ENCODE measurements at places on chromosomes 16 and 17. TPM values are rescaled to one million over a fixed set of nuclear protein-coding genes. Genes with fewer than 3 reads are reported as not detected.
A peak's percentile ranks its signal among the peaks of the same experiment; 100 is the strongest.

The GRAP gene
- total RNA-seq: 152 TPM

GRCh38 chr17:27396941-27397340 lies 59.3 kb upstream of the KSR1 start:
- DNase-seq: no peak

DNA sequence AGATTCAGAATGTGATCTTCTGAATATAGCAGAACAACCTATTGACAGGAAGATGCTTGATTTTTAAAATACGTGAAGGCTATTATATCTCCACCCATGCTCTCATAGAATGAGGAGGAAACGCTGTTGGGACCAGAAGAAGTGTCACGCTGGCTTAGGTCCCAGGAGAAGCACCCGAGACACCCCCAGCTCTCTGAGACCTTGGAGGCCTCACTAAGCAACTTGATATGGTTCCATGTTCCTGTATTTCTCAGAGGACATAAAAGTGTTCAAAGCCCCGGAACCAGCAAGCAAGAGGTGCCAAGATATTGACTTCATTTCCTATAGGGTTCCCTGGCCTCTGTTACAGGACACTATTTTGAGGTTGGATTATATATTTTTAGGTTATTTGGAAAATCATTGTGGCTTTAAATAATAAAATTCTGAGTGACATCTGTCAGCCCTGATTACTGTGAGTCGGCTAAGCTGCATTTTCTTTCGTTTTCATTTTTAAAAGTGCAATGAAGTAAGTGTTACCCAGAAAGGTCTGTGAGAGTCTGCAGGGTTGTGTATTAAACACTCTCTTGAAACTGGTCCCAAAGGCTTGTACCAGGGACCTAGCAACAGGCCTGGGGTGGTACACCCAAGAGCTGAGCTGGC lies 400.0 kb downstream of the SOX9 start:
- DNase-seq: no peak

DNA sequence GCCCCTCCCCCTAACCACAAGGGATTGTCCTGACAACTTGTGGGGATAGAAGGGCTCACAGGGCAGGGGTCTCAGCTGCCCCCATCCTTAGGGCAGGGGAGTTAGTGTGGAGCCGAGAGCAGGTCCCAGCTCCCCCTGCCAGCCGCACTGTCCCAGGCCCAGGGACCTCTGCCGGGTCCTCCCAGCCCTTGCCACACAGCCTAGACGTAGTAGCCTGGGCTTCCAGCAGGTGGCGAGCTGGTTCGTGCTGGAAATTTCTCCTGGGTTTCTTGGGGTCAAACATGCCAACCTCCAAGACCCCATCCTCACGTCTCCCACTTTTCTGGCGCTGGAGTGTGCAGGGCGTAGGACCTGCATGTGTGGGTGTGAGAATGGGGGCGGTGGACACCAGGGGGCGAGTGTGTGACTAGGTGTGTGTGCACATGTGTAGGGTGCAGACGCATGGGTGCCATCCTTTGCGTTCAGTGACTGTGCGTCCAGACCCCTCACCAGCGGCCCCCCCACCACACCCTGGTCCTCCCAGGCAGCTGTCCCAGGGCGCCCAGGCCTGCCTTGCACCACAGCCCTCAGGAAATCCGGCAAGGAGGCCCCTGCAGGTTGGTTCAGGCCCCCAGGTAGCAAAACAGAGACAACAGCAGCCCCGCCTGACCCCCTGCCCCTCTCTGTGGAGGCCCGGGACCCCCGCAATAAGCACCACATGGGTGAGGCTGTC lies 29.5 kb downstream of the SBK1 start:
- DNase-seq: peak; percentile 25

DNA sequence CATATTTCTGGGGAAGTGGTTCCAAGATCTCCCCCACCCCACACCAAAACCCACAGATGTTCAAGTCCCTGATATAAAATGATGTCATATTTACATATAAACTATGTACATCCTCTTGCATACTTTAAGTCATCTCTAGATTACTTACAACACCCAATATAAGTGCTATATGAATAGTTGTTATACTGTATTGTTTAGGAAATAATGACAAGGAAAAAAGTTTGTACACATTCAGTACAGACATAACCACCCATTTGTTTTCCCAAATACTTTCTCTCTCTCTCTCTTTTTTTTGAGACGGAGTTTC lies 11.5 kb downstream of the CFDP1 start:
- DNase-seq: no peak

- DNase-seq: no peak
These were observed 42.4 kb downstream of the AMFR start for GRCh38 chr16:56382901-56383355.

DNA sequence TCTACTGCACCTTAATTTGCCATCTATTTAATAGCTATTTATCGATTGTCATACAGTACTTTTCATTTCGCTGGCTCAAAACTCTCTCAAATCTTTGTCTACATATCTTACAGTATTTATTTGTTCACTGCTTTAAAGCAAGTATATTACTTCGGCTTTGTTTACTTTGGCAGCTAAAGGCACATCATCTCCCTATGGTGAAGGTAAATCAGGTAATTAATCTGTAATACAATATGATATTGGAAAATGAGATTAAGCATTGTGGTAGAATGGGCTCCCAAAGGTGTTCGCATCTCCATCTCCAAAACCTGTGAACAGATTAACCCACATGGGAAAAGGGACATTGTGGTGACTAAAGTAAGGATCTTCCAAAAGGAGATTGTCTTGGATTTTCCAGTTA lies 6.5 kb downstream of the TMEM170A start:
- no peak for DNase-seq

DNA sequence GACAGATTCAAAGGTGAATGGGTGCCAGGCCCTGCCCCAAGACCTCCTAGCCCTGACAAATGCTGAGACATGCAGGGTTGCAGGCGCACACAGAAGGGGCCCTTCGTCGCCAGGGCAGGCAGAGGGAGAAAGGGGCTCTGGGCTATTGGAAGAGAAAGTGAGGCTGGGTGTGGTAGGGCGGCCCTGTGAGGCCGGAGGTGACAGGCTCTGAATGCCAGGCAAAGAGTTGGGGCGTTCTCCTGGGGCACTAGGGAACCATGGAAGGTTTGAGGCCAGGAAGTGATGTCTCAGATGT lies 26.4 kb upstream of the NXPH3 start:
- no peak for DNase-seq

GRCh38 chr17:5437721-5438317 lies 1.1 kb downstream of the C1QBP start:
- DNase-seq: no peak

DNA sequence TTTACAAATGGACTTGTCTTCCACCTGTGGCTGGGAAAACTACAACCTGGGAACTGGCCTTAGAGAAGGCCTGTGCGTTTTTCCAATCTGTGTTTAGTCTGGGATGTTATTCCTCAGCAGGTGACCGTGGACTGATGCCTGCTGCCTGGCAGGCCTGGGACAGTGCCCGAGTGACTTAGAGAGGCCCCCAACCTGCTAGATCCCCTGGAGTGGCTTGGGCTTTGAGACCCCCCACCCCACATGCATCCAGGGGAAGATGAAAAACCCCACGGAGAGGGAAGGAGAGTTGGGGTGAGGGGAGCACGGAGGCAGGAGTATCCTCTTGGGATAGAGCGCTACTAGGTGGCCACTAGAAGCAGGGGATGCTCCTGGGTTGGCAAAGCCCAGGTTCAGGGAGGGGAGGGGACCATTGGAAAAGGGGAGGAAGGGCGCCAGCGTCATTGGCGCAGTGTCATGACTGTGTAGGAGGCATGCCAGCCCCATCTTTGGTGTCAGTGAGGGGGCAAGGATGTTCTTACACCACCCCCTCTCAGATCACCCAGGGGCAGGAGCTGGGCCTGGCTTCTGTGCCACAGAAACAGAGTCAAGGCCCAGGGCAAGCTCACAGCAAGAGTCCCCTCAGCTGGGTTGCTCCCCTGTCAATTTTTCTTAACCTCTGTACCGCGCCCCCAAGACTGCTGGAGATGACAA lies 54.1 kb downstream of the MEAK7 start:
- no peak for DNase-seq

DNA sequence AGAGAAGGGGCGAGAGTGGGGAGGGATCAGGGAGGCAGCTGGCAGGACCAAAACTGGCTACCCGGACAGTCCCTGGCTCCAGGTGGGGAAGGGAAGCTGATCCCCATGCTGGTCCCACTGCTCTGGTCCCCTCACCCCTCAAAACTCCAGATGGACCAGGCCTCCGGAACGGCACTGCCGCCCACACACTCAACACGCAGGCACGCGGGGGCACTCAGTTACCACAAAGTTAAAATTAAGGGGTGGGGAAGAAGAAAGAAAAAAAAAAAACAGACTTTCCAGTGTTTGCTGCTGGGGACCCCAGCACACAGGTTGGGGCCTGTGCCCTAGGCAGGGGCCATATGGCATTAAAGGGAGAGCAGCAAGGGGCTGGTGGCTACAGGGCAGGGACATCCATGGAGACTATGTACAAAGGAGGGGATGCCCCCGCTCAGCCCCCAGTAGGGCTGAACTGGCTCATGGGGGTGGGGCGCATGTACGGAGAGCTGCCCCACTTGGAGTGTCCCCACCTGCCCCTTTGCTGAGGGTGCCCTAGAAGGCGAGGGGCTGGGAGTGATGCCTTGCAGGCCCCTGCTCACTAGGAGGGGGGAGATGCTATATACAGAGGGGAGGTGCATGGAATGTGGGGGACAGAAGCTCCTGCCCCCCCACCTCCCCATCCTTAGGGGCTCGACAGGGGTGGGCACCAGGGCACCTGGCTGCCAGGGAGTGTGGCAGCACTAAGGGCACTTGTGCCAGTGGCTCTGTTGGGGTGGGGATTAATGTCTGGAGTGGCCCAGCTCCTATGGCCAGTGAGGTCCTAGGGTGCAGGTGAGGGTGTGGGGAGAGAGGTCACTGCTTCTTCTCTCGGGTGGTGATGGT lies 5.6 kb downstream of the TP53I13 start:
- DNase-seq: no peak

DNA sequence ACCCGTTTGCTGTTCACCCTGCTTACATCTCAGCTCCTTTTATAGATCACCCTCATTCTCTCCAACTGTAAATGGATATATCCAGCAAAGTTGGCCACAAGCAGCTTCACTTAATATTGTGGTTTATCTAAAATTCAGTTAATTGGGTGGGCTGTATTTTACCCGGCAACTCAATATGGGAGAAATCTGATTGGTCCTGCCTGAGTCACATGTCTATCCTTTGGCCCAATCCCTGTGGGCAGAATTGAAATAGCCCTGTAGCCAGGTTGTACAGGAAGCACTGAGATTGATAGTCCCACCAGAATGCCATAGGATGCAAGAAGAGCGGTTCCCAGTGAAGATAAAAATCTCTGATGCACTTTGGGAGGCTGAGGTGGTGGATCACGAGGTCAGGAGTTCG lies 73.2 kb downstream of the AIPL1 start:
- DNase-seq: peak; percentile 23

DNA sequence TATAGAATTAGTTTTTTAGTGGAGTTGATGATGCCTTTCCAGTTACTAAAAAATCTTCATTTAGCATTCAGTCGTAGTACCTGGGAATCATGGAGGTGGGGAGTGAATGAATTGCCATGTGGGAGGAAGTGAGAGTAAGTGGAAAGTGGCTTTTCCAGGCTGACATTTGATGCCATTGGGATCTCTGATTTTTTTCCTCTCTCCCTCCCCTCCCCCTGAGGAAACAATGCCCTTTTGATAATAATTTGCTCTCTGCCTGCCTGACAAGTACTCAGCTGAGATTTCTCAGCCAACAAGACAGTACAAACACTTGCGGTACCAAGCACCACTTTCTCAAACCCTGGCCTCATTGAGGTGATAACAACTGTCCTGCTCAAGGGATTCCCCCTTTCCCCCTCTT lies 2.2 kb downstream of the UBE2Z start:
- DNase-seq: no peak

DNA sequence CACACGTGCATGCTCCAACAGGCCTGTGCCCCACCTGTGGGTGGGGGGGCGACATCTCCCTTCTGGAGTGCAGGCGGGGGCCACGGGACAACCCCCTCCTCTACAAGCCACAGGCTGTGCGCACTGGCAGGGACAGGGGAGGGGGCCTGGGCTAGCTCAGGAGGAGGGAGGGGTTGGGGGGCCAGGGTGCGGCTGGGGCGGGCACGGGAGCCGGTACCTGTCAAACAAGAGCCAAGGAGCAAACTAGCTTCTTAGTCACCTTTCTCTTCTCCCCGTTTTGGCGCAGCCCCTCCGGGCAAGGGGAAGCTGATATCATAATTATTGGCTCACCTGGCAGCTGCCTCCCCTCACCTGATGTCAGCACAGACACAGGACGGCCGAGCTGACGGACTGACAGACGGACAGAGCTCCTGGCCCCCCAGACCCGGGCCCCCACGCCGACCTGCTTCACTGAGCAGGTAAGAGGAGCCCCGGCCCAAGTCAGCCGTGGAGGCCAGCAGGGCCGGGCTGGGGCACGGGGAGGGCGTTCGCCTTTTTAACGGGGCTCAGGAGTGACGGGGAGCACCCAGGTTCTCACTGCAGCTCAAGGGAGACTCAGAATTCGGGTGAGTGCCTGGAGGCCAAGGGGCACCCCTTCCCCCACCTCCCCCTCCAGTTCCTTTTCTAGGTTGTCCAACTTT lies at the start of gene FOXN1:
Gene FOXN1, plus strand, starts transcription at position 363 of the 680 bp plus-strand sequence. CDS start 17,622 bp downstream, outside the sequence.
- DNase-seq: no peak

DNA sequence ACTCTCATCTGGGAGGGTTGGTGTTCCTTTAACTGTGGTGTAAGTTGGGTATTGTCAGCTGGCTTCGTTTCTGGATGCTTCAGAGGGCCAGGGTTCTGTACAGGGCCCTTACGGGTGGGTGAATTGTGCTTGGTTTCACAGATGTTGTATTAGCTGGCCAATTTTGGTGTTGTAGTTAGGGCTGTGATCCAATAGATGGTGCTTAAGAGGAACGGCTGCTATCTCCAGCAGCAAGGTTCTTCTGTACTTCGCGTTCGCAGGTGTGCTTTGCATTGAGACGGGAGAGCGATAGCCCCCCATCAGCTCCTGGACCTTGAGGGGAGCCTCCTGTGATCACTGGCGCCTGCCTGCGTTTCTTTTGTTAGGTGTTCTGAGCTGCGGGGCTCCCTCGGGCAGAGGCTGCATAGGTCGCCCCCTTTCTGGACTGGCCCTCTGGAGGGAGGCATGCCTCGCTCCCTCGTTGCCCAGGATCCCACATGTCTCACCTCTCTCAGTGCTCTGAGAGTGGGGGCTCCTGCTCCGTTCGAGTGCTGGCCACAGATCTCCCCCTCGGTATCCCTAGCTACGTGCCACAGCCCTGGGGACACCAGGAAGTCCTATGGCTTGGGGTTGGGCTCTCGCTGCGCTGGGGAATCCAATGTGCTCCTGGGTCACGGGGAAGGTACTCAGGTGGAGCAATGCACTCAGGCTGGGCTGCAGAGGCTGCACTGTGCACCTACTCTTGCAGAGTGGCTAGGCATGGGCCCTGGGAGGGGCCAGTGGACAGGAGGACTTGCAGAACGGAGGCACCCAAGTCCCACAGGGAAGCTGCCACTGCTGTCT lies 837 bp upstream of the PRDM7 start:
- no peak for DNase-seq

Data from dermis microvascular lymphatic vessel endothelial cell (primary cell).